ENCODE measurements at places on chromosomes 13 and 19.

- DNase-seq: peak; percentile 35
These were observed 30.1 kb downstream of the ZAR1L start for GRCh38 chr13:32284927-32285632.

DNA sequence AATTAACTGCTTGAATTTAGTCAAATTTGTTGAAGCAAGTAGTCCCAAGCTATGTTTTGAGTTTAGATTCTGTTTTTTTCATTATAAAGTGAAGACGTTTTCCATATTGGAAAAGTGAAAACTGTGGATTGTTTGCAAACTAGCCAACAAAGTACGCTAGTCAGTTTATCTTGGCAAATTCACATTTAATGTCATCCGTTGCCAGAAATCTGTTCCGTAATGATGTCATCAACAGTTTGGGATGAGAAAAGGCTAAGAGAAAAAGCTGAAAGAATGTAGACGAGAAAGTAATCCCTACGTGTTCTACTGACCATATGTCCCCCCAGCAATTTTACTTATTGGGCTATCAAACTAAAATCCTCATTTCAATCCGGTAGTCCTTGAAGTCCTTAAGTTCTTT lies 419.6 kb downstream of the GPC6 start:
- DNase-seq: peak; percentile 27

GRCh38 chr19:6551607-6552450 lies 21.0 kb downstream of the TNFSF9 start:
- no peak for DNase-seq

DNA sequence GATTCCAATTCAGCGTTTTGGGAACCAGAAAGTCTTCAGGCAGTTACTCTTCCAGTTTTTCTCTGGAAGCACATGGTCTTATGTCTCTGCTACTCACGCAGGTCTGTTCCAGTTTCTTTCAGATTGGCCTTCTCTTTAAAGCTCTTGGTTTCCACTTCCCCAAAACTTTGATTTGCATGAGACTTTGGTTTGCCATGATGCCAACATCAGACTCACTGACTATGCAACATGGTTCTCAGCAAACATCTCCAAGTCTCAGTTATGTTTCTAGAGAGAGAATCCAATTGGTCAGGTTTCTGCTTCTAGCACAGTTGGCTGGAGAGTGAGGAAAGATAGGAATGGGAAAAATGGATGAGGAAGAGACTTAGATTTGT lies 3.1 kb downstream of the AKAP11 start:
- DNase-seq: no peak

DNA sequence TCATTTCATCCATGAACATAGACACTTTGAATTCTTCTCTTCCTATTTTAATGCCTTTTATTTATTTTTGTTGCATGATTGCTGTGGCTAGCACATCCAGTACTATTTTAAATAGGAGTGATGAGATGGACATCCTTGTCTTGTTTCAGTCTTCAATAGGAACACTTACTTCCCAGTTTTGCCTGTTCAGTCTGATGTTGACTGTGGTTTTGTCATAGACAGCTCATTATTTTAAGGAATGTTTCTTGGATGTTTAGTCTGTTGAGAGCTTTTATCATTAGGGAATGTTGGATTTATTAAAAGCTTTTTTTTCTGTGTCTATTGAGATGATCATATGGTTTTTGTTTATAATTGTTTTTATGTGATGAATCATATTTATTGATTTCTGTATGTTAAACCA lies 586.6 kb downstream of the SLITRK1 start:
- DNase-seq: no peak

GRCh38 chr19:3555653-3556422 lies 1.5 kb downstream of the MFSD12 start:
- DNase-seq: no peak

- no peak for DNase-seq
These were observed 1.6 kb downstream of the CEACAM16 start for GRCh38 chr19:44700547-44700946.

- DNase-seq: no peak
These were observed 18.5 kb downstream of the PTPRS start for GRCh38 chr19:5321851-5322681.

DNA sequence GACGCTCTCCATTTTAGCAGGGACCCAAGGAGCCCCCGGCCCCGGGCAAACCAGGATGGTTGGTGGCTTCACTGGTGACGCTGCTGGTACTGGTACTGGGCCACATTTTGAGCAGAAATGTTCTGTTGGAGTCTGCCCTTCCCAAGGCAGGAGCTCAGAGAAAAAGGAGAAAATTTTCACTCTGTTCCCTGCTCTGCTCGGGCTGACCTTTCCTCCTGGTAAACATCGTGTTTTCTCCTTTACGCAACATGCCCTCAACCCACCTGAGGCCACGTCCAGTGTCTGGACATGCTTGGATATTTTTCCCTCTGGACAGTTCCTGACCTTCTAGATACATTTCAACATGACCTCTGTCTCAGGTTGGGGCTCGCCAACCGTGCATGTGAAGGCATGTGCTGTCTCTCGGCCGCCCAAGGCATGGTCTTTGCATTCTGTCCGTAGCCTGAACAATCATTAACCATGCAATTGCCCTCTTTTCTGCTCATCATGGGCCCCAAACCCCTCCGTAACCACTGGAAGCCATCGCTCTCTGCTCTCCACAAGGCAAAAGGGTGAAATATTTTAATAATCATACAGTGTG lies 115.2 kb upstream of the PEG3 start:
- no peak for DNase-seq

Measured in fibroblast of the conjunctiva (primary cell).